ENCODE measurements at places on chromosomes 11 and 22.

- peak; percentile 39 for DNase-seq
Observed at GRCh38 chr11:19374151-19374569, 133.4 kb upstream of the E2F8 start.

DNA sequence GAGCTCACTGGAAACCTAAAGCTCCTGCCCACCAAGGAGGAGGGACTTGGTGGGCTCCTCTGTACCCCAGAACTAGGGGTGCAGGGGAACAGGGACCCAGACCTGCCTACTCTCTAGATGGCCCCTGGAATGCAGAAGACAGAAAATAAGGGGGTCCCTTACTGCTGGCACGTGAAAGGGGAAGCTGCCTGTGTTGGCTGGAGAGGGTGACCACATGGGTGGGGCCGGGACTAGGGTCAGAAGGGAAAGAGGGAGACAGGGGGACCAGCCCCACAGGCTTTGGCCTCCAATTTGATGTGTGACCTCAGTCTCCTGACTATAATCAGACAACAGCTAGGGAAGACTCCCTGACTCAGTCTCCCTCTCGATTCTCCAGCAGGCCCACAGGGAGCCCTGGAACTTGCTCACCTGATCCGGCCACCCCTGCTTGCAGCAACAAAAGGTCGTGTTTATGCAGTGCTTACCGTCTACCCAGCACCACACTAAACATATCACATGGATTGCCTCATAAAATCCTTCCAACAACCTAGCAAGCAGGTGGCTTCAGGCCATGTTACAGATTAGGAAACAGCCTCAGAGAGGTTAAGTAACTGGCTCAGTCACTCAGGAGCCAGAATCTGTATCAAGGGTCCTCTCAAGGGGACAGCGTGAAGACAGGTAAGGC, 10.2 kb downstream of the ARAP1 start:
- DNase-seq = no peak

DNA sequence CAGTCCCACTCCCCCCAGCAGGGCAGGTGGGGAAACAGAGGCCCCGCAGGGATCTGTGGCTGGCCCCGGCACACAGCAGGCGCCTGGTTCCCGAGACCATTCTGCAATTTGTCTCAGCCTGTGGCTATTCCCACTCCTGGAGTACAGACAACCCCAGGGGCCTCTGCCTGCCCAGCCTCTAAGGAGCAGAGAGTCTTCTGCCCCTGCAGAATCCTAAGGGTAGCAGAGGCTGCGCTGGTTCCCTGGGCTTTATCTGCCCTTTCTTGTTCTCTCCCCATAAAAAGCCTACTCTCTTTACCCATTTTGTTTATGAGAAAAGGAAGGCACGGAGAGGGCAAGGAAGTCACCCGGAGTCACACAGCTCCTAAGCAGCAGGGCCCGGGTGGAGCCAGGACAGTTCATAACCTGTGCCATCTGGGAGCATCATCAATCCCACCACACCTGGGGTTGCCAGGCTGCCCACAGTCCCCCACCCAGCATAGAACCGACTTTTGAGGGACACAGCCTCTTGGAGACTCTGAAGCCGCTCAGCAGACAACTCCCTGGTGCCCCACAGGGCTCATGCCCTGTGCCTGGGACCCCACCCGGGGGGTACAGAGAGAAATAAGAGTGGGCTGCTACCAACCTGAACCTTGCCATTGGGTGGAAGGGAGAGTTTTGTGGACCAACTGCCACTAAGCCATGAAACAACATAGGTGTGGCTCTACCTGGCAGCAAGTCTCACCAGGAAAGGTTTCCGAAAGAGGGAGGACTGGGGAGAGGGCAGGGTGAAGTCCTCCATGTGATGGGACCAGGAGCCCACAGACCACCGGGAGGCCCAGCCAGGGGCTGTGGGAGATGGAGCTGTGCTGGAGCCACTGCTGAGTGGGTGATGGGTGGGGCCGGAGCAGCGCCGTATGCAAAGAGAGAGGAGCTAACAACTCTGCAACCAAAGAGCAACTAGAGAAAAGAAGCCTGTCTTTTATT, 17.2 kb upstream of the LINC01488 start:
- no peak for DNase-seq

DNA sequence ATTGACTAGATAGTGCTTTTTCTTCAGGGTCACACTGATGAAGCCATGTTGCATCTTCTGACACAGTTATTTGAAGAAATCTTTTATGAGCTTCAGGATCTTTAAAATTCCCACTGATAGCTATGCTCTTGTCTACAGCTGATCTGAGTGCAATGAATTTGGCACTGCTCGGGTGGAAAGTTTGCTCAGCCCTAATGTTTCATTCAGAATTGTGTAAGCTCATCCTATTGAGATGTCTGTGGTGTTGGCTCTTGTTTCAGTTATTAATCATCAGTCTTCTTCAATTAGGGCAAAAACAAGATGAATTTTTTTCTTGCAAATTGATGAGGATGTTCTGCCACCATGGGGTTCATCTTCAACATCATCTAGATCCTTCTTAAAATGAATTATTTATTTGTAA, 1387.0 kb upstream of the RAG2 start:
- no peak for DNase-seq

GRCh38 chr11:17185938-17186337, 21.8 kb downstream of the PIK3C2A start:
- DNase-seq = no peak

GRCh38 chr11:73431396-73431795, 55.2 kb downstream of the RELT start:
- DNase-seq = no peak

DNA sequence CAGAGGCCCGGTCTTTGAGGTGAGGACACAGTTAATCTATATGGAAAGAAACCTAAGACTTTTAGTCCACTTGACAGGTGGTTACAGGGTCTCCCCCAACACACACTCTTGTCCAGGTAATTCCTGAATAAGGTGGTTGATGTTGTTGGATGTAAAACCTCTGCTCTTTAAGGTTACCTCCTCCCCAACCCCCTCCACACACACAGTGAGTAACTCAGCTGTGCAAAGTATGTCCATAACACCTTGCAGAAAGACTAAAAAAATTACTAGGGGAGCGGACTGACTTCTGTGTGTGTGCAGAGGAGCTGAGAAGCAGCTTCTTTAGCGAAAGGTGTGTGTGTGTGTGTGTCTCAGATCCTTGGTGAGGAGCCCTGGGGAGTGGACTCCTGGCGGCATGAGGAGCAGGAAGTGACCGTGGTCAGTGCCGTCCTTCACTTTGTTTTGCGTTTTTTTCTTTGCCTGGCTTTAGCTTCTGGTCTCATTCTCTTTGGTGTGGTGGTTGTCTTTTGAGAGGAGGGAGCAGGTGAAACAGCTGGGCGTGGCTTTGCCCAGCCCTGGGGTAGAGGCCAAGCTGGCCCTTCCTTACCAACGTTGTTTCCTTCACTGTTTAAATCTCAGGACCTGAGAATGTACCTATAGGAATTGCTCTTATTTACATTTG, 1.7 kb downstream of the ZBED4 start:
- peak; percentile 47 for DNase-seq

- DNase-seq = no peak
Observed at GRCh38 chr11:58861533-58861932, 17.0 kb upstream of the GLYATL2 start.

DNA sequence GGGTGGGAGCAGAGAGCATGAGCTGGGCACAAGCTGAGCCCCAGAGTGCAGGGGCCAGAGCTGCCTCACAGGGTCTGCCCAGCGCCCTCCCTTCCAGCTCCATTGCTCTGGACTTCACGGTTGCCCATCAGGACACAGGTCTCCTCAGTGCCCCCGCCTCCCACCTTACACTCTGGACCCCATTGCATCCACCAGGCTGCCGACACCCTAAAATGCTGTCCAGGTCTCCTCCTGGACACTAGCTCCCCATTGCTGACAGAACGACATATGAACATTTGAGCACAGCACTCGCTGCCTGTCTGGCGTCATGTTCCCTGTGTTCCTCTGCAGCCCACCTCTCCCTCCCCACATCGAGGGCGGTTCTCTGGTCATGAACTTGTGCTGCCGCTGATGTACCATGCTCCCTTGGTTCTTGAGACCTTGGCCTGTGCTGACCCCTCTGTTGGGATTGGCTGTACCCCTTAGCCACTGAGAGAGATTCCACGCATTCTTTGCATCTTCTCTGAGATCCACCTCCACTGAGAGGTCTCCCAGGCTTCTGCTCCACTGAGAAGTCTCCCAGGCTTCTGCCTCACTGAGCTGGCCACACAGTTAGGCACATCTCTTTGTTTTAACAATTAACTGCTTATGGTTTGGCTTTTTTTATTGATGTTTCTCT, 34.2 kb upstream of the NECTIN1 start:
- DNase-seq = no peak

GRCh38 chr11:64088162-64089026, 52.7 kb downstream of the FLRT1 start:
- DNase-seq = peak; percentile 38

DNA sequence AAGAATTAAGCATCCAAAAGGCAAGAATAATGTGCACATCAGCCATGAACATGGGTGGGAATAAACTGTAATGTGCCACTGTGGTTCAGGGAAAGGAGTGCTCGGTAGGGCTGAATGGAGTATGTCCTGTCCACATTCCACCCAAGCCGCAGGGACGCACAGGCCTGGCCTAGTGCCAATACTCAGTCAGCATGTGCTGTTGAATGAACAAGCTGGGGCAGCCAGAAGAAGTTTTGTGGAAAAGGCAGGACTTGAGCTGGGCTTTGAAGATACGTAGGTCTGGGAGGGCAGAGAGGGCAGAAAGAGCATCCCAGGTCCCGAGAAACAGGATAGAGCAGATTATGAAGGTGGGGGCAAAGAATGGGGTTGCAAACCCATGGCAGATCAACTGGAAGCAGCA, 60.0 kb upstream of the PLET1 start:
- peak; percentile 9 for DNase-seq

Data from DMS53 (cell line).